ENCODE measurements at places on chromosomes 3 and 15.

DNA sequence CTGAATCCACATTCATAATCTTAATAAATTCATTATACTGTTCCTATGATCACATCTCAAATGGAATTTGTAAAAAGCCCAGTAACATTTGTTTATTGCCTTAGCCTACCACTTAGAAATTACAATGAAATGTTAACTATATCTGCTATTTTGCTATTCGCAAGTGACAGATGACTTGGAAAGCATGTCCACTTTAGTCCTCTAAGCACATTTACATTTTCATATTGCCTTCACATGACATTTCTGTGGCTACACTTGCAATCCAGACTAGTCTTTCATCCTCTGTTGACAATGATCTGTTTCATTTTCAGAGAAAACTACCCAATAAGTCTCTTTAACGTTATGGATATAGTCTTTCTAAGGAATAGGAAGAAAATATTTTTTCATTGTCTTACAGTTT lies 741.8 kb downstream of the FHIT start:
- DNase-seq = no peak

DNA sequence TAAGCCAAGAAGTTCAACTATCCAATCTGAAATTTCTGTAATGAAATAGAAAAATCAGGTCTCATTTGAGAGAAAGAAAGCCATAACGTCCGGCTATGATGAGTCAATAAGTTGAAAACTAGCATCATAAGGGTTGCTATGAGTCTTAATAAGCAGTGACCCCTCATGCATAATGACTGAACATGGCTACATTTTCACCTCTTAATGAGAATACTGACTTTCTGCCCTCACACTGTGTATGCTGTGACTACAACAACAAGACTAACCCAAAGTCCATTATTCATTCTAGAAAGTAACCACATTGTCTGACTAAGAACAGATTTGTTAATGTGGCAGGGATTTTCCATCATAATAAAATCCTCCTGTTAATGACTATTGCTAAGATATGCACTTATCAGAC lies 884.0 kb upstream of the CADM2 start:
- no peak for DNase-seq

- DNase-seq = no peak
These were observed 42.7 kb downstream of the THBS1 start for GRCh38 chr15:39623529-39623931.

DNA sequence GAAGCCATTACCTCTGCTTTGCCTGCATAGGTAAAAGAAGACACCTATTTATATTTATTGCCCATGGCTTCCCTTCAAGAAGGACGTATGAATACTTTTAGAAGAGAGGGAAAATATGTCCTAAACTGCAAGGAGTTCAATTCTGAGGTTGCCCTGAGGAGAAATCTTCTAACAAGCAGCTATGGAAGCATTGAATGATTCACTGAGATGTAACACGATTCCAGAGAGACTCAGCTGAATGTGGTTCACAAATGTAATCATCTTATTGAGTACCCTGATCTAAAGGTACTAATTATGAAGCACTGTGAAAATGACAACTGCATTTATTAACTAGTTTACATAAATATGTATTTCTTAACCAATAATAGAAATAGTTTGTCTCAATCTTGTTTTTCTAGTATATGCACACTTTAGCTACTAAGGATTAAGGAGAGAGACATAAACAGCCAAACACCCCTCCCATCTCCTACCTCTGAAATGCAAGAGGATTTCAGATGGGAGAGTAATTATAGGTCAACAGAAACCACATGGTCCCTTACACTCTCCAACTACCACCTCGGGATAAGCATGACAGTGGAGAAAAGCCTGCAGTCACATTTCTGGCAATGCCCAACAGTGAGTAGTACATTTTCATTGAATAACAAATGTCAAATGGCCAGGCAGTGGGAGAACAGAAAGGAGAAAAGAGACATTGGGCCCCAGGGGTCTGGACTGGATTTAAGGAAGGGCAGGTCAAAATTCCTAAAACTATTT lies 506.2 kb upstream of the IL12A start:
- no peak for DNase-seq

DNA sequence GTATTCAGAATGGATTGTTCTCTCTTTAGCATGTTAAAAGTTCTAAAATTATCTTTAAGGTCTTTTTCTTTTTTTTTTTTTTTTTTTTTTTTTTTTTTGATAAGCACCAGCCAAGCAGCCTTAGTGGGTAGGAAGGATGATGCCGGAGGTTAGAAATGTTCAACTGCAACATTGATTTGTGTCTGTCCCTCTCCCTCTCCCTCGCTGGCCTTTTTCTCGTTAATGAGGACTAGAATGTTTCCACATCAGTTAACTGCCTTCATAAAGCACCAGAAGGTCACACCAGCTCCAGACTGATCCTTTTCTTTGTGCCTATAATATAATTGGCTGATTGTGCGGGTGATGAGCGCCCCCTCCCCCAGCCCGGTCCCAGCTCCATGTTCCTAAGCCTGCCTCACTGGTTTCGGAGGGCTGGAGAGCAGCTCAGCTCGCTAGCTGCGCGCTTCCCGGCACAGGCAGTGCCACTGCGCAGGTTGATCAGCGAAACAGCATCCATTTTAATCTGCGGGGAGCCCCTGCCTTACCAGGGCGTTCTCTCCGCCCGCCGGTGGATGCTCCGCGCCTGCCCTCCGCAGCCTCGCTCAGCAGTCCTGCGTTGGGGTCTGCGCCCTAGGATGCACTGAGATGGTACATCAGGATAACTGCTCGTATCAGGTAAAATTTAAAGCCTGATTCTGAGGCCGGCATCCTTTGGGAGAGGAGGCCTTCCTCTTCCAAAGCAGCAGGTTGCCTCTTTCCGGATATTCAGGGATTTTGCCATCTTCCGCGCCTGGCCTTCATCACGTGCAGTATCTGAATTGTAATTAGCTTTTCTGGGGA lies 148.9 kb upstream of the IL12A start:
- no peak for DNase-seq

- no peak for DNase-seq
These were observed 17.2 kb downstream of the ST3GAL6 start for GRCh38 chr3:98780343-98780742.

DNA sequence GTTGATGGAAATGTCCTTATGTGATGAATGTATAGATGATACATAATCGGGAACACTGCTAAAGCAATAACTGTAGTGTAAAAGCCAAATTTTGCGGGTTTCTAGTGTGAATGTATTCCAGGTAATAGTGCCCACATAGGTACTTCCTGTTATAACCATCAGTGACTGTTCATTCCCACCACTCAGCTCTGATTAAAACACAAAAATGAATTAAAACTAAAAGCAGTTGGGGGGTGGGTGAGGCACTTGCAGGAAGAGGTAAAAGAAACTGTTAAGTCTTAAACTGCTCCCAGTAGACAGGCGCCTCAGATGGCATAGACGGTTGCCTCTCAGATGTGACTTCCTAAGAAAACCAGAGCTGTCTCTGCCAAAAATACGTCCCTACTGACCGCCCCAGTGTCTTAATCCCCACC lies 893 bp upstream of the MTHFS start:
- no peak for DNase-seq

- DNase-seq = no peak
These were observed 119.6 kb upstream of the EPHA3 start for GRCh38 chr3:88987776-88988175.

- peak; percentile 11 for DNase-seq
These were observed 205.6 kb downstream of the NECTIN3 start for GRCh38 chr3:111277226-111277625.

DNA sequence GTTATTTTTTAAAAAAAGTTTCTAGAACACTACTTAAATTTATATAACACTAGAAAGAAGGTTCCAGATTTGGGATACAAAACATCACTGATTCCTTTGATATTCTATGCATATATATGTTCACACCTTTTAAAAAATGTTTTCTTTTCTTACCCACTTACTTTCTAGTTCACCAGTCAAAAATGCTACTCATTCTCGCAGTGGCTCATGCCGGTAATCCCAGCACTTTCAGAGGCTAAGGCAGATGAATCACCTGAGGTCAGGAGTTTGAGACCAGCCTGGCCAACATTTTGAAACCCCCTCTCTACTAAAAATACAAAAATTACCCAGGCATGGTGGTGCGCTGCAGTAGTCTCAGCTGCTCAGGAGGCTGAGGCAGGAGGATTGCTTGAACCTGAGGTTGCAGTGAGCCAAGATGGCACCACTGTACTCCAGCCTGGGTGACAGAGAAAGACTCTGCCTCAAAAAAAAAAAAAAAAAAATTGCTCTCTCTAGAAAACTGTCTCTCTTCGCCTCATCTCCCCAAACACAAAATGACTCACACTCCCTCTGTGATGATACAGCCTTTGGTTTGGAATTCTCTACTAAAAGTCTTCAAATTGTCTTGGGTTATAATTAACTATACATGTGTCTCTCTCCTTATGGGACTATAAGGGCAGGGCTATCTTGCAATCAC lies 52.6 kb upstream of the TGFBR2 start:
- no peak for DNase-seq

GRCh38 chr3:140499114-140499757 lies 178.6 kb upstream of the TRIM42 start:
- no peak for DNase-seq

GRCh38 chr3:53772562-53772961 lies 73.7 kb downstream of the CHDH start:
- no peak for DNase-seq

- DNase-seq = peak; percentile 36
These were observed 206.9 kb upstream of the BHLHE40 start for GRCh38 chr3:4772171-4772804.

GRCh38 chr15:47542312-47542989 lies 174.9 kb upstream of the SEMA6D start:
- DNase-seq = peak; percentile 32

DNA sequence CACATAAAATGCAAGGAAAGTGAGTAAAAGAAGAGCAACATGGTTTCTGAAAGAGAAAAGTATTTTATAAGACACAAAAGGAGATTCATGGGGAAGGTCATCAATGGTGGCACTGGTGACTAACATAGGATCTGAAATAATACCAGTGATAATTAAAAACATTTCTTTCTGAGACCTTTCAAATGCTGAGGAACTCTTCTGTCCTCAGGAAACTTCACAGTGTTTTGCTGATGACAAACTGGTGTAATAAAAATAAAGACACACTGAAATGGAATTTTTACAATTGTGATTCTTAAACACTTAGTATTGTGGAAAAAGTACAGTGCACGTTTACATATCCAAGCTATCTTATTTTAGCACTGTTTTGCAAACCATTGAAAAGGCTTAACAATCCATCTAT lies 80.4 kb upstream of the ZBTB20 start:
- DNase-seq = no peak

- DNase-seq = no peak
These were observed 52.3 kb upstream of the BNIP2 start for GRCh38 chr15:59741274-59741906.

GRCh38 chr3:52117537-52117936 lies 36.7 kb downstream of the POC1A start:
- DNase-seq = no peak

DNA sequence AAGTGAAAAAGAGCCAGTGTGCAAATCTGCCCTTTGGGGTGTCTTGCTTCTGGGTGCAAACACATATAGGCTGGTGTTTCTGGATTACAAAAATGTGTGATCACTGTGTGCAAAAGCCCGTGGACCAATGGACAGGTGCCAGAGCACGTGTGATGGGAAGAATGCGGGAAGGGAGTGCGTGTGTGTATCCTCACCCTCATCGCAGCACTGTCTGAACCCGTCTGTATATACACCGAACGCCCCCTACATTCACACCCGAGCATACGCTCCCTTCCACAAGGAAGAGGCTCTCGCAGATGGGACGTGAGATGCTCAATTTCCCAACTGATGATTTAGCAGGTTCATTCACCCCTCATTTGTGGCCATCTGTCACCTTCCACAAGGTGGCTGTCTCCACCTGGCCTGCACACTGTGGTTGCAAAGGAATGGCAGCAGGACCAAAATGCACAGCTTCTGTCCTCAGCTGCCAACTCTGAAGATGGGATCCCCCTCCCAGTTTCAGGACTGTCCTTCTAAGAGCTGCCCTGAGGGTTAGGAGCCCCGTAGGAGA lies 19.4 kb upstream of the SLC6A1 start:
- no peak for DNase-seq

DNA sequence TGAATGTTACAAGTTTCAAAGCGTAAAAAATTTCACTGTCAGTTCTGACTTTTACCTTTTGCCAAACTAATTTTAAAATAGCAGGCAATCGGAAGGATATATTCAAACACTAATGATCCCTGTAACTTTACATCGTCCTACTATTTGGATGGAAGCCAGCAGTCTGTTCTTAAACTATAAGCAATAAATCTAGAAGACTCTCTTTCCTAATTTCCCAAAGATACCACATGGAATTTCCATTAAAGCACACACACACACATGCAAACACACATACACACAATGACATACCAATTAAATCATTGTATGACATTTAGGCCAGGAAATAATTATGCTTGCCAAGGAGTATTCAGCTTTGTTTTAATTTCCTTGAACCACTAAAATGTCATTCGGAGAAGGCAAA lies 32.0 kb downstream of the IL17RD start:
- DNase-seq = no peak

GRCh38 chr15:58524247-58524646 lies 92.5 kb downstream of the LIPC start:
- DNase-seq = no peak

DNA sequence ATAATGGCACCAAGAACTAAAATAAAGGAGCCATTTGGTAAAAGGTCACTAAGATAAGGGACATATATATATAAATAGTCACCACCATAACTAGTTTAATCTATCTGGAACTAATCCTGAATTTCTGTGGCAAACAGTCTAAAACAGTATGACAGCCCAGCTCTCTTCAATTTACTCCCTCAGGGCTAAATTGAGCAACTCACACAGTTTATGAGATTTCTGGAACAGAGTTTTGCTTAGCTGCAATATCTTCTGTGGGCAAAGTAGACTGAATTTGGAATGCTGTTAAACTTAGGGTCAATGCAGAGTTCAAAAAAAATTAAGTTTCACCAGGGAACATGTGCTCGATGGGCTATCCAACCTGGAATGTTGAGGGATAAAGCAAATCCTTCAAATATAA lies 70.1 kb upstream of the VEPH1 start:
- no peak for DNase-seq

DNA sequence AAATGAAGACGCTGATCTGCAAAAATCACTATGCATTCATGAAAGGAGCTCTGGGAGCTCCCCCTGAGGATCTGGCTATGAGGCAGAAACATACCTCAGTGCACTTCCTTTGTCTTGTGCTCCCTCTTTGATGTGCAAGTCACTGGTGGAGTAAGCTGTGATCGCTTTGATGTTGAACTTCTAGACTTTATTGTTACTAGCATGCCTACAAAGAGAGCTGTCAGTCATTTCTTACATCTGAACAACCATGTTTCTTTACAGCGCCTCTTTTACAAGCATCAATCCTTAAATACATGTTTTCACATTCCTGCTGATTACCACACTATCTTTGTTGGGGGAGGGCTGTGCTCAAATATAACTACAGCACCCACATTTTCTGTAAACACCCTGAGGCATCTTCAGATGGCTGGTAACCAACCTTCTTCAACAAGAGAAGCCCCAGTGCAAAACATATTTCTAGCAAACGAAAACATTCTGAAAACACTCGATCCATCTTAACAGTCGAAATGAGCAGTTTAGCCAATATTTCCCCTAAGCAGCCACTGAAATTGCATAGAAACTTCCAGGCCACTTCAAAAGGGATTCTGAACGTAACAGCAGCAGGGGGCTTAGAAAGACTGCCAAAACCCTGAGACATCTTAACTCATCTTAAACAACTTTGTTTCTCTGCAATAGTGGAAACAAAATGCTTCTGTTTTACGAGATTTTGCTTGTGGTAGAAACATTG lies 101.9 kb upstream of the ICE2 start:
- DNase-seq = no peak

All from hindlimb muscle (tissue), 1 donor.